ENCODE measurements at places on chromosomes 11 and 22. TPM values are rescaled to one million over a fixed set of nuclear protein-coding genes. Genes with fewer than 3 reads are reported as not detected.

POU2F3 gene
- 0.20 TPM for total RNA-seq

CHST1 gene
- total RNA-seq, result 2.6 TPM

BBOX1 gene
- 0.62 TPM for total RNA-seq

MMP1 gene
- 0.64 TPM for total RNA-seq

DNA sequence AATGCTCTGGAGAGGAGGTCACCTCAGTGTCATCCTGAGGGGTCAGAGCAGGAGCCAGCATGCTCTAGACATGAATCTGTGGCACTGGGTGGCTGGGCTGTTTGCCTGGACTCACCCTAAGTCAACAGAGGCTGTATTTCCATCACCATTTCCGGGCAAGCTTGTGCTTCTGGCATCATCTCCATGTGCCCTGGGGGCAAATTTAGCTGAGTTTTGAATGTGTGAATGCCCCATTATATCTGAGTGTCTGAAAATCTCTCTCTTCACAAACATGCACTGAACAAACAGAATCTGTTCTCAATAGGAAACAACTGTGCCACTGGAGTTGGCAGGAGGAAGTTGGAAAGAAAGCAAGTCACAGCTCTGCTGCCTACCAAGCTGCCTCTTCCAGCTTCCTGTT is 356.2 kb downstream of the GRM5 start:
- no peak overlapping the region for H3K27ac ChIP-seq
- H3K27me3 ChIP-seq, result no peaks in the 10 kb centered on the region

GRCh38 chr11:102399189-102399588 is 52.2 kb downstream of the BIRC2 start:
- no peaks in the 10 kb centered on the region for H3K27me3 ChIP-seq
- no peak for DNase-seq
- H3K4me3 ChIP-seq, result no peak overlapping the region
- no peaks in the 10 kb centered on the region for H3K4me1 ChIP-seq

DNA sequence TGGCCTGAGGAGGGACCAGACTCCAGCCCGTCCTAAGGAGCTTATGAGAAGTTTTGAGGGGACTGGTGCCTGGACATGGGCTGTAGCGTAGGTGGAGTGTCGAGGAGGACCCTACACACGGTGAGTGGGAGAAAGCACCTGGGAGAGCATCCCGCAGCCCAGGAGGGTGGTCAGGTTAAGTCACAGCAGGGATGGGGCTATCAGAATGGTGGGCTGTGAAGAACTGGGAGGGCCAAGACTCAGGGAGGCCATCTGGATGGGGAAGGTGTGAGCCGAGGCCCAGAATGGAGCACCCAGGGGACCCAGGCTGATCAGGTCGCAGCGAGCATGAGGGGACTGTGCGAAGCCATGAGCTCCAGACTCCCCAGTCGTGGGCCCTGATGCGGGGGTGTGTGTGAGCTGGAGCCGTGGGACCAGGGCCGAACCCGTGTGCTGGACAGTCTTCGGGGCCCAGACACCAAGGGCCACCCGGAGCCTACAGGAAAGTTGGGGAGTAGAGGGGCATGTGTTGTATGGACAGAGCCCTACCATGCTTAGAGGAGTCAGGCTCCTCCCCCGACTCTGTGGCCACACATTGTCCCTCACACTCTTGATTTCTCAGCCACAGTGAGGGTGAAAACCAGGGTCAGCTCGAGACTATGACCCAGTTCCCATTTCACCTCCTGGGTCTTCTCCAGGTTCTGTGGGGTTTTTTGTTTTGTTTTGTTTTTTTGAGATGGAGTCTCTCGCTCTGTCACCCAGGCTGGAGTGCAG is 54.3 kb downstream of the BCR start:
- peaks cover 36% of the 10 kb centered on the region for H3K4me1 ChIP-seq
- no peaks in the 10 kb centered on the region for H3K36me3 ChIP-seq
- H3K27me3 ChIP-seq, result no peaks in the 10 kb centered on the region

DNA sequence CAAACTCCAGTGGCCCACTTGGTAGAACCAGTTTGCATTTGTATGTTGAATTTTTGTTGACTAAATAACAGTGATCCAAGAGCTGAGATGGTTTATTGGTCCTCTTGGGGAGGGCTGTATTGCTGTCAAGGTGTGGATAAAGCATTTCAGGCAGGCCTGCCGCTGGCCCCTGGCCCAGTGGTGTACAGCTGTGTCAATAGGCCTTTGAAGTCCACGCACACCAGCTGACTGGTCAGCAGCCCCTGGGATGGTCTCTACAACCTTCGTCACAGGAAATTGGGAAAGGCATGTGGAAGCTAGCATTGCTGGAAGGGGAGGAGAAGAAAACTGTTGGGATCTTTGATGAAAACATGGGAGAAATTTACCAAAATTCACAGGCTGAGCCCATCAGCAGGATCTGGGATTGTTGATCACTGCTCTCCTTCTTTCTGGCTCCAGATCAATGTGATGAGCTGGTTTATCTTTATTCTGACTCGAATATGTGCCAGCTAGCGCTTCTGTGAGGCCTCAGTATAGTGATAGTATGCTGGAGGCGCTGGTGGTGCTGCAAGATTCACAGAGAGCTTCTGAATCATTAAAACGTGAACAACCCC is 12.5 kb upstream of the E2F8 start:
- DNase-seq, result no peak
- peaks cover 4% of the 10 kb centered on the region for H3K27me3 ChIP-seq
- H3K4me3 ChIP-seq, result no peak overlapping the region
- no peak overlapping the region for H3K27ac ChIP-seq
- no peaks in the 10 kb centered on the region for H3K36me3 ChIP-seq

- peak overlapping the region; percentile 57 for H3K4me3 ChIP-seq
- DNase-seq, result no peak
- H3K27ac ChIP-seq, result no peak overlapping the region
- no peaks in the 10 kb centered on the region for H3K36me3 ChIP-seq
- H3K4me1 ChIP-seq, result peaks cover 6% of the 10 kb centered on the region
These were observed 977 bp upstream of the PGGHG start for GRCh38 chr11:287821-288477.

DNA sequence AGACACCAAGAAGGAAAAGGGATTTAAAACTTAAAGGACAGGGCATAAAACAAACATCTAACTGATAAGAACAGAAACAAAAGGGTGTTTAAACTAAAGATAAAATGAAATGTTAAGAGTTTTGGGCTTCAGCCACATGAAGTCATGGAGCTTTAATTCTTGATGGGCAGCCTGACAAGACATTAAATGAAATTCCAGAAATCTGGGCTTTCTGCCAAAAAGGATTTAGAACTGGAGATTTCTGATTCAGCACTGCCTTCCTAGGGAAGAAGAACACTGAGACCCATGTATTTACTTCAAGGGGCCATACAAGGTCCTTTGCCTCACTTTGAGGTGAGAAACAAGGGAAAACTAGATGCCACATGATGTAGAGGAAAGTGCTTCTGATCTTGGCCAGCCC is 355.9 kb upstream of the RAG2 start:
- H3K27ac ChIP-seq, result no peak overlapping the region
- no peak overlapping the region for H3K4me3 ChIP-seq
- no peaks in the 10 kb centered on the region for H3K4me1 ChIP-seq
- no peak for DNase-seq
- no peaks in the 10 kb centered on the region for H3K36me3 ChIP-seq

DNA sequence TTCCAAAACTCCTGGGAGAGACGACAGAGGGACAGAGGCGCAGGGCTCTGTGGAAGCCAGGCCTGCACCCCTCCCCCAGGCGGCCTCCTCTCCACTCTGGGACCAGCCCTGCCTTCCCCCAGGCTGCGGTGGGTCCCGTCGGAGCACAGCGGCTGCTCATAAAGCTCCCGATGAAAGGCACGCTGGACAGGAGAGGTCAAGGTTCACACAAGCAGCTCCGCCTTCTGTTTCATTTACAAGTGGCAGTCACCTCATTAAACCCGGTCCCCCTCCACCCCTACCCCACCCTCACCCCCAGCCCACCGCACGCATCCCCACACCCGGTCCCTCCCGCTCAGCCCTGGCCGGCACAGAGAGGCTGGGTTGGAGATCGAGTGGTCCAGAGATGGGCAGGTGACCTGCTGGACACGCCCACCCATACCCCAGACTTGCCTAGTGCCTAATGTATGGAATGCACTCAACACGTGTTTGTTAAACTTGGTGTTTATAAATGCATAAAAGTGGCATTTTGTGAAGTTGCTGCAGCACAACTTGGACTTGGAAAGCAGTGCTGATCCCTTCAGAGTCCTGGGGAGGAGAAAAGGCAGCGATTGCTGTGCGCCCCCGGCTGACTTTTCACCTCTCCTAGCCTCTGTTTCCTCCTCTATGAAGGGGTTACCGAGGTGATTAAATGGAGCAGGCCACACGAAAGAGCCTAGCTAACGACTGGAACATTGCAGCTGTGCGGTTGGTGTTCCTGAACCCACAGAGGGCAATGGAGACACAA is 26.0 kb downstream of the RPUSD4 start:
- DNase-seq, result no peak
- no peak overlapping the region for H3K4me3 ChIP-seq
- no peaks in the 10 kb centered on the region for H3K36me3 ChIP-seq
- no peaks in the 10 kb centered on the region for H3K27me3 ChIP-seq
- no peaks in the 10 kb centered on the region for H3K4me1 ChIP-seq
- no peak overlapping the region for H3K27ac ChIP-seq

DNA sequence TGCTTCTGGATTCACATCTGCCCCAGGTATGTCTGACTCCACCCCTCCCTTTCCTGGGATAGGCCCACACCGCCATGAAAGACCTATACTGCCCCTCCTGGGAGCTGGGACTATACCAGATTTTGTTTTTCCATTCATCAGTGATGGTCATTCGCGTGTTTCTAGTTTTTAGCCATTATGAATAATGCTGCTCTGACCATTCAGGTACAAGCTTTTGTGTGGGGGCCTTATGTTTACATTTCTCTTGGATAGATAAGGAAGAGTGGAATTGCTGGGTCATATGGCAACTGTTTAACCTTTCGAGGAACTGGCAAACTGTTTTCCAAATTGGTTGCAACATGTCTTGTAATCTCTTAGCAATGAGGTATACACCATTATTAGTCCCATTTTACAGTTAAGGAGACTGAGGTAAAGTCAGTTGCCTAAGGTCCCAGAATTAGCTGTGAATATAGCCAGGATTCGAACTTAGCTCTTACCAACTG is 1.2 kb upstream of the TBC1D10A start:
- peaks cover 18% of the 10 kb centered on the region for H3K36me3 ChIP-seq
- H3K27ac ChIP-seq, result no peak overlapping the region
- no peaks in the 10 kb centered on the region for H3K27me3 ChIP-seq

- no peaks in the 10 kb centered on the region for H3K36me3 ChIP-seq
- H3K4me1 ChIP-seq, result peaks cover 6% of the 10 kb centered on the region
- H3K27ac ChIP-seq, result peak overlapping the region; percentile 30
- DNase-seq, result no peak
- no peaks in the 10 kb centered on the region for H3K27me3 ChIP-seq
These were observed 21.5 kb upstream of the LINC01488 start for GRCh38 chr11:69459848-69460539.

DNA sequence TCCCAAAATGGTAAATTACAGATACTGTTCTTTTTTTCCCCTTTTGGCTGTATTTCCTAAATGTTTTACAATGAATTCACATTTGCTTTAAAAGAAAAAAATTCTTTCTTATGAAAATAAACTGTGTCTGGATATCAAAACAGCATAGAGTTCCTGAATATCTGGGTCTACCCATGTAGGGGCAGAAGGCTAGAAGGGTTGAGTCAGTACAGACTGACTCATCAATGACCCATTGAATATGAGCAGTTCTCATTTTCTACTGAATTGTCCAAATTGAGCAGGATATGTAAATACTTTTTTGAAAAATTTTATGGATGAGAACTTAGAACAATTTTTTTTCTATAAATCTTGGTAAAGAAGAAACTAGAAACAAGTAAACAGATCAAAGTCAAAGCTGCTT is 16.3 kb upstream of the C11orf87 start:
- H3K27me3 ChIP-seq, result no peaks in the 10 kb centered on the region
- H3K36me3 ChIP-seq, result no peaks in the 10 kb centered on the region
- peaks cover 4% of the 10 kb centered on the region for H3K4me1 ChIP-seq
- H3K27ac ChIP-seq, result no peak overlapping the region

DNA sequence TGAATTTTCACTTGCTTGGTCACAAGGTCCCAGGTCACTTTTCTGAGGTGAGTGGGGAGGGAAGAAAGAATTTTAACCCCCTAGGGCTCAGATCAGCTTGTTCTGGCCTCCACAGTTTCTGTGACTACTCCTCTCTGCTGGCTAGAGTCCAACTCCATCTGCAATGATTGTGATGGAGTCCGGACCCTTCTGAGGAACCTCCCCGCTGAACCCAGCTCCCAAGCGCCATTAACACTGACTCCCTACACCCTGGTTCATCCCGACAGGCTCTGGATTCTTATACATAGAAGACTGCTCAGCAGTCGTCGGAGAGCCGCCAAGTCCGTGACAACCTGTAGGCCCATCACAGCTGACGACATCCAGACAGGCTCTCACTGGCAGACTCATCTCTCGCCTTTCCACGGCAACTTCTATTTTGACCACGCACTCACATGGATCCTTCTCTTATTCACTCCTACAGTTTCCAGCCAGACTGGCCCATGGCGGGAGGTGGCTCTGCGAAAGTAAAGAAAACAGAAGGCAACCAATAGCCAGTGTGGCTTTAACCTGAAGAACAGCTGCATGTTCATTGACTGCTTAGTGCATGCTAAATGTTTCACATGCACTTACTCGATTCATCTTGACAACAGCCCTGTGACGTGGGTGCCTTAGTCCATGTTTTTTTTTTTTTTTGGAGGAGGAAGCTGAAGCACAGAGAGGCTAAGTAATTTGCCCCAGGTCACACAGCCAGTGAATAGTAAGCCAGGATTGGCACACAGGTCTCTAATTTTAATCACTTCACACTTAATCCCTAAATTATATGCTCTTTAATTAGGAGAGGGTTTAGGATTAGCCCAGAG is 68.0 kb upstream of the PRDM11 start:
- no peak for DNase-seq
- H3K36me3 ChIP-seq, result no peaks in the 10 kb centered on the region
- no peak overlapping the region for H3K4me3 ChIP-seq
- no peak overlapping the region for H3K27ac ChIP-seq
- no peaks in the 10 kb centered on the region for H3K4me1 ChIP-seq

DNA sequence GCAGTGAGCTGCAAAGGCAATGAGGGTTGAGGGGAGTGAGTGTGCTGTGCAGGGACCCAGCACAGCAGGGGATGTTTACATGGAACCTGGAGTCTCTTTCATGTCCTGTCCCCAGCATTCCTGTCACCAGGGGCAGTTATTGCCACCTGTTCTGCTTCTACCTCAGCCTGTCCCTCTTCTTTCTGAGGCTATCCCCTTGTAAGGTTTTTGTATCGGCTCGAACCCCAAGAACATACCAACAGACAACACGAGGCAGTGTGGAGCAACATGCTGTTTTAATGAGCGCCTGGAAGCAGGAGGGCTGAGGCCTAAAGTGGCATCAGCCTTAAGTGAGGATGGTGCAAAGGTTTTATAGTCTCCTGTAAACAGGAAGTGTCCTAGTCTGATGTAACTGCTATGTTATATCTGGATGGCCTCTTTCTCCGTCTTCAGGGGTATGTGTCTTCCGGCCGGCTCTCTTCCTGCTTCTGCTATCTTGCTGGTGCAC is 3.9 kb downstream of the SCGB2A2 start:
- H3K27me3 ChIP-seq, result no peaks in the 10 kb centered on the region
- no peaks in the 10 kb centered on the region for H3K36me3 ChIP-seq
- H3K27ac ChIP-seq, result no peak overlapping the region
- H3K4me1 ChIP-seq, result no peaks in the 10 kb centered on the region

- H3K27ac ChIP-seq, result no peak overlapping the region
- no peak overlapping the region for H3K4me3 ChIP-seq
- H3K36me3 ChIP-seq, result peaks cover 11% of the 10 kb centered on the region
- no peak for DNase-seq
- H3K27me3 ChIP-seq, result no peaks in the 10 kb centered on the region
These were observed 49.3 kb downstream of the BDNF start for GRCh38 chr11:27650988-27651387.

GRCh38 chr11:2930704-2931419 is 1.6 kb upstream of the PHLDA2 start:
- no peaks in the 10 kb centered on the region for H3K27me3 ChIP-seq
- peak overlapping the region; percentile 48 for H3K4me3 ChIP-seq
- H3K36me3 ChIP-seq, result no peaks in the 10 kb centered on the region
- H3K4me1 ChIP-seq, result peaks cover 45% of the 10 kb centered on the region
- H3K27ac ChIP-seq, result peak overlapping the region; percentile 87
